Left renal cortex interstitium (tissue), 4 donors: ENCODE measurements at places on chromosomes 16 and 17. TPM values are rescaled to one million over a fixed set of nuclear protein-coding genes. Genes with fewer than 3 reads are reported as not detected.

ORMDL3 gene
- polyA plus RNA-seq: 115 TPM

SLC5A11 gene
- 6.3 TPM for polyA plus RNA-seq

KRTAP4-3 gene
- not detected for polyA plus RNA-seq

PMFBP1 gene
- 3.8 TPM for polyA plus RNA-seq

NECAB2 gene
- polyA plus RNA-seq: 4.1 TPM

TNFSF13 gene
- polyA plus RNA-seq: 12.8 TPM

CHST4 gene
- polyA plus RNA-seq: 0.55 TPM

HOXB5 gene
- 51.6 TPM for polyA plus RNA-seq

GDPD3 gene
- 9.8 TPM for polyA plus RNA-seq

C1QTNF1 gene
- polyA plus RNA-seq: 2.5 TPM

SMCR8 gene
- 18.5 TPM for polyA plus RNA-seq

TNFRSF12A gene
- 23.1 TPM for polyA plus RNA-seq

SULT1A2 gene
- polyA plus RNA-seq: 2.7 TPM

CBFA2T3 gene
- 1.8 TPM for polyA plus RNA-seq

CD300A gene
- 1.3 TPM for polyA plus RNA-seq

BCL6B gene
- polyA plus RNA-seq: 27.0 TPM

CIBAR2 gene
- polyA plus RNA-seq: 0.21 TPM

SLFN11 gene
- 19.1 TPM for polyA plus RNA-seq

KIAA0513 gene
- 4.7 TPM for polyA plus RNA-seq

CCL8 gene
- not detected for polyA plus RNA-seq

PERCC1 gene
- polyA plus RNA-seq: not detected

WNK4 gene
- 17.9 TPM for polyA plus RNA-seq

UNC13D gene
- 5.4 TPM for polyA plus RNA-seq

KRTAP4-4 gene
- not detected for polyA plus RNA-seq

TBC1D3E gene
- polyA plus RNA-seq: 0.16 TPM

PSME3 gene
- 92.6 TPM for polyA plus RNA-seq

TBX21 gene
- 0.03 TPM for polyA plus RNA-seq

ZACN gene
- polyA plus RNA-seq: 21.5 TPM

ANTKMT gene
- polyA plus RNA-seq: 18.0 TPM

ABCC12 gene
- polyA plus RNA-seq: not detected

DNAI2 gene
- 0.12 TPM for polyA plus RNA-seq

CLEC18A gene
- polyA plus RNA-seq: 79.1 TPM

KRT17 gene
- polyA plus RNA-seq: 3.4 TPM

LPO gene
- 0.19 TPM for polyA plus RNA-seq

TBC1D16 gene
- 31.8 TPM for polyA plus RNA-seq

KRTAP9-7 gene
- polyA plus RNA-seq: not detected

ABCC11 gene
- polyA plus RNA-seq: 0.60 TPM

KRTAP17-1 gene
- polyA plus RNA-seq: not detected

MYH2 gene
- polyA plus RNA-seq: not detected

OTOP3 gene
- polyA plus RNA-seq: not detected

EPOP gene
- 1.7 TPM for polyA plus RNA-seq

SPAG9 gene
- polyA plus RNA-seq: 136 TPM

HOXB13 gene
- polyA plus RNA-seq: not detected

SHISA9 gene
- 3.6 TPM for polyA plus RNA-seq

C1QL1 gene
- polyA plus RNA-seq: 2.0 TPM

TSPOAP1 gene
- polyA plus RNA-seq: 76.8 TPM

TEKT1 gene
- 0.47 TPM for polyA plus RNA-seq

PDILT gene
- polyA plus RNA-seq: not detected

DCUN1D3 gene
- 11.7 TPM for polyA plus RNA-seq
